Activated CD8-positive, alpha-beta memory T cell treated with anti-CD3 and anti-CD28 coated beads, Interleukin-2, amount 50 U/mL, for 4 hours (primary cell): ENCODE measurements at places on chromosomes 5 and 9.

DNA sequence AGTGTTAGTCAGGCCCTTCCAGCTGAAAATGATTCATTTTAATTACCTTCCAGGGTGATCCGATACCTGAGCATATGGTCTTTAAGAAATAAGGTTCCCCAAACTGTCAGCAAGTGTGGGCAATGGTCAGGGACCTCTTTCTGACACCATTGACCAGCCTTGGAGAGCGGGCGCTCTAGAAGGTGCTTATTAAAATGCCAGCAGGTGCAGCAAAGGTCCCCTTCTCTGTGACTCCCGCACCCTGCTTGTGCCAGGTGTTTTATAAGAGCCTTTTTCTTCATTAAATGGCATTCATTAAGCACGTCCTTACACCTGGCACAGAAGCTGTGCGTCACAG lies 85.3 kb downstream of the MVB12B start:
- DNase-seq = no peak

DNA sequence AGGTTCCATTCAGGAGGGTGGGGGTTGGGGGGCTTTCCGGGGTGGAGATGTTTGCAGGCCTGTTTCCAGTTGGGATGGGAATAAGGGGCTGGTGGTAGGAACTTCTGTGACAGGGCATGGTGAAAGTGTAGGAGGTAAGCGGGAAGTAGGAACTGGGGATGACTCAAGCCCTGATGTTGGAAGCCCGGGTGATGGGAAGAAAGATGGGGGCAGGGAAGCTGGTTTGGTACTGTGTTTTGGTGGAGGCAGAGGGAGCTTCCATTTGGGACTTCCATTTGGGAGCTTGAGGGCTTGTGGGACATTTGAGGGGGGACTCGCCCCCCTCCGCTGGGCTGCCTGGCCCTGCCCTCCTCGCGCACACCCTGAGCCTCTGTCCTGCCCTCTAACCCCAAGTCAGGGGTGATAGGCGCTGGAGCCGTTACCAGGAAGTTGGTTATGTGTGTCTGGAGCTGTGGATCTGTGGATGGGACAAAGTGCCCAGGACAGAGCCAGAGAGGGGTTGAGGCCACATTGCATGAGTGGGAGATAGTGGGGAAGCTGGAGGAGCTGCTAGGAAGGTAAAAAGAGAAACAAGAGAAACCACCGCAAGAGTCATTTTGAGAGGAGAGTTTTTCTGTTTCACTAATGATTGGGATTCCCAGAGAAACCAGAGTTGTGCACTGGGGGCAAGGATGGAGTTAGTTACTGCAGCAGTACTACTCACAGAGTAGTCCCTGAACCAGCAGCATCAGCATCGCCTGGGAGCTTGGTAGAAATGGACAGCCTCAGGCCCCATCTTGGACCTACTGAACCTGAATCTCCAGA lies 6.6 kb downstream of the RGS14 start:
- DNase-seq = no peak

DNA sequence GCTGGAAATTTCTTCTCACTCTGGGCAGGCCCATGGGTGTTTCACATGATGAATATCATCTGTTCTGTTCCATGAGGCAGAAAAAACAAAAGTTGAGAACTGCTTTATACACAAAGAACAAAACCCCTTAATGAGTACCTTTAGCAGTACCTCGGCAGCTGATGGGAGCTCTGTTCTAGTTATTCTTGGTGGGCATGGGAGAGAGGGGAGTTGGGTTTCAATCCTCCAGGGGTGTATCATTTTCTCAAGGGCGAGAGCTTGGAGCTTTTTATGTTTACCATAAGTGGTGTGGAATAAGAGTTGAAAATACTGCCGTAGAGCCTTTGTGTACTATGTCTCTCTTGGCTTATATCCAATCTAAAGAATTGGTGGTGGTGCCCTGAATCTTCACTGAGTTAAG lies 103.3 kb upstream of the ZNF608 start:
- no peak for DNase-seq

DNA sequence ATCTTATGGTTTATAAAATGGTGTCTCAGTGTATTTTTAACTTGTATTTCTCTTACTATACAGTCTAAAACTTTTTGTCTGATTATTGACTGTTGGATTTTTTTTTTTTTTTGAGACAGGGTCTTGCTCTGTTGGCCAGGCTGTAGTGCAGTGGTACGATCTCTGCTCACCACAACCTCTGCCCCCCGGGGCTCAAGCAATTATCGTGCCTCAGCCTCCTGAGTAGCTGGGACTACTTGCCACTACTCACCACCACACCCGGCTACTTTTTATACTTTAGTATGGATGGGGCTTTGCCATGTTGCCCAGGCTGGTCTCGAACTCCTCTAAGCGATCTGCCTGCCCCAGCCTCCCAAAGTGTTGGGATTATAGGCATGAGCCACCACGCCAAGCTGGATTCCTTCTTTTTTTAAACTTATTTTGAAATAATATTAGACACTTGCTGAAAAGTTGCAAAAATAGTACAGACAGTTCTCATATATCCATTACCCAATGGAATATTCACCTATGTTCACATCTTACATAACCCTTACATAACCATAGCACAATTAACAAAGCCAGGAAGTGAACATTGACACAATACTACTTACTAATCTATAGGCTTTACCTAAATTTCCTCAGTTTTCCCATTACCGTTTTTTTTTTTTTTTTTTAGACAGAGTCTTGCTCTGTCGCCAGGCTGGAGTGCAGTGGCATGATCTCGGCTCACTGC lies 47.2 kb downstream of the STOM start:
- DNase-seq = no peak

DNA sequence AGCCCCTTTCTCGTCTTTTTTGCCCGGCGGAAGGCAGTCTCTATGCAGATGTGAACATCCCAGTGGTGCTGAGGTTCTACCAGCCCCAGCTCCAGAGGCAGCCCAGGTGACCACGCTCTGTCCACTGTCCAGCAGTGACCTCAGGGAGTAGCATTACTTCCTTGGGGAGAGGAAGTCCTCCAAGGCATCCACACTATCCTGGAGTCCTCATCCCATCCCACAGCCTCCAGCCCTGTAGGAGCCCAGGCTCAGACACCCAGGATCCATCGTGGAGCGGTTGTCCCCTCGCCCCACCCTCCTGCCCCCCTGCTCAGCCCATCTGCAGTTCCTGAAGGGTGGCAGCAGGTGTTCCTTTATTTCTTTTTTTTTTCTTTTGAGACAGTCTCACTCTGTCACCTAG lies 294.5 kb upstream of the IRX4 start:
- DNase-seq = no peak

DNA sequence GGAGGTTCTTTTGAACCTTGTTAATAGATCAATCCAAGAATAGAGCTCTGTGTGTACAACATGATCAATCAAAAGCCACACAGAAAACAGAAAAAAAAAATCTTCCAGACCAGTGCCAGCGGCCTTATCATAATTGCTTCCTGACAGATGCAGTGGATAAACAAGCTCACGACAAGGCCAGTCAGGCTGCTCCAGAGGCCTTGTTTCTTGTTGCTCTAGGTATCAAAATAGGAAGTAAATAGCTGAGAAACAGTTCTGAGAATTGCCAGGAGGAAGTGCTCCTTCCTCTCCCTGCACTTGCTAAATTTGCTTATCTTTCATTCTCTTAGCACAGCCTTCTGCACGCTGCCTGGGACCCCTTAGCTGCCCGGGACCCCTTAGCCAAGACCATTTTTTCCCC lies 199.0 kb upstream of the TARS1 start:
- no peak for DNase-seq

GRCh38 chr9:76267284-76267652 lies 127.0 kb downstream of the RFK start:
- DNase-seq = no peak

DNA sequence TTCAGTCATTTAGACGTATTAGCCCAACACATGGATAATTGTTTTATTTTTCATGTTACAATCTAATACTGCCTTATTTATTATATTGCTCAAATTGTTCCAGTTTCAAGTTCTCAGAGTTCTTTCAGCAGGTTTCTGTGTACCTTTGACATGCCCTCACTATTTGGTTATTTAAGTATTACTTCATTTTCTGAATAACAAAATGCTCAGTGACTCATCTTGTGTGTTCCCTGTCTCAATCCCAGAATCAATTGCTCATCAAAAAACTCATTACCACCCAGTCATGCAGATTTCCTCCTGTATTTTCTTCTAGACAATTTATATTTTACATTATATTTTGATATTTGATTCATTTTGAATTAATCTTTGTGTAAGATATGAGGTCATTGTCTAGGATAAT lies 562.6 kb downstream of the ANXA1 start:
- no peak for DNase-seq

DNA sequence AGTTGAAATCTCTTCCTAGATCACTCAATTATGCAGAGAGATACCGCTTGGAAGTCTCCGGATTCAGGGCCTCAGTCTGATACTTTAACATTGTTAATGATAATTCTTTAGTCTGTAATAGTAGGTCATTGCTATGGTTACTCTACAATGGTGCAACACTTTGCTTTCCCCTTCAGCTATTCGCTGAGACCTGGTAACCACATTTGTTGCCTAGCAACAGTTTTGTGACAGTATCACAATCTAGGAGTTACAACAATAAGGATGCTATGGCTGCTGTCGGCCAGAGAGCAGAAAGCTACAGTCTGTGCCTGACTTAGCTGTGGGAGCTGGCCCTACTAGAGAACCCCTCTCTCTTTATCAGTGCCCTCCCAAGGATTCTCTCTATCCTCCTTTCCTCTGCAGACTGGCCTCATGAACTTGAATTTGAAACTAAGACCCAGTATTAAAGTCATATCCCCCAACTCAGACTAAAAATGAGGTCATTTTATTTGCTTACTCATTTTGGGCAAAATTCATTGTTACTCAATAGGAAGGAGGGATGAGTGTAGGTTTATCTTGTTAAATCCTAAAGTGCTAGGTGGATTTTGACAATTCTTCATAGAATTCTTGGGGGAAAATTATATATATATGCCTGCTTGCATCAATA lies 39.3 kb downstream of the NR2F1 start:
- no peak for DNase-seq

DNA sequence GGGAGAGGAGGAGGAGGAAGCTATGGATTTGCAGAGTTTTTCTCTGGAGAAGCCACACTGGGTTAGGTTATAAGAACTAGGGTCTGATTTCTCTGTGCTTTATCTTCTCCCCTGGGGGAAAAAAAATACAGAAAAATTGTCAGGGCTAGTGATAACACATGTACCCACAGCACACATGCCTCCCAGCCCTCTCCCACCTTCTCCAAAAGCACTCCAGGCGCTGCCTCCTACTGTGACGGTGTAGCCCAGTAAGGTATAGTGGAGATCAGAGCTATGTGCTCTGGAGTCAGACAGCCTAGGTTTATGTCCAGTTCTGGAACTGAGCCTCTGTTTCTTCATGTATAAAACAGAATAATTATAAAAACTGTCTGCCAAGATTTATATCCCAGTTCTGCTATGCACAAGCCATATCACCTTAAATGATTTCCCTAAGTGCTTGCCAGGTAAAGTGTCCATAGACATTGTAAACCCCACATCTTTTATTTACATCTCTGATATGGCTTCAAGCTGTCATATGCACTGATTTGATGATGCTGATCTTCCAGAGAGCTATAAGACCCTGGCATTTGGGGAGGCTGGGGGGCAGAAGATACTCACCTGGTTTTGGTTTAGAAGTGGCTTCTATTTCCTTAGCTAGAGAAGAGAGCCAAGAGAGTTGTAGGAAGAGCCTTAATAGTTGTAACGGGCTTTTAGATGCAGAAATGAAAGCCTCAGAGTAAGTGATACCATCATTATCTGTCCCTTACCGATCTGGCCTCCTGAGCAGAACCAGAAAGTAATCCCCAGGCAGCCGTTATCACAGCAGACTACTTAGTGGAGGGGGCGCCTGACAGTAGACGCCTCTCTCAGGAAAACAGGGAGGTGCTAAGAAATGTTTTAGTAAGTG lies 7.6 kb downstream of the SLC1A3 start:
- no peak for DNase-seq

GRCh38 chr9:132985071-132985350 lies 6.5 kb downstream of the GFI1B start:
- DNase-seq = no peak

GRCh38 chr5:93054424-93055163 lies 526.4 kb downstream of the NR2F1-AS1 start:
- no peak for DNase-seq

- no peak for DNase-seq
Observed at GRCh38 chr5:163134061-163134460, 303.3 kb upstream of the CCNG1 start.

DNA sequence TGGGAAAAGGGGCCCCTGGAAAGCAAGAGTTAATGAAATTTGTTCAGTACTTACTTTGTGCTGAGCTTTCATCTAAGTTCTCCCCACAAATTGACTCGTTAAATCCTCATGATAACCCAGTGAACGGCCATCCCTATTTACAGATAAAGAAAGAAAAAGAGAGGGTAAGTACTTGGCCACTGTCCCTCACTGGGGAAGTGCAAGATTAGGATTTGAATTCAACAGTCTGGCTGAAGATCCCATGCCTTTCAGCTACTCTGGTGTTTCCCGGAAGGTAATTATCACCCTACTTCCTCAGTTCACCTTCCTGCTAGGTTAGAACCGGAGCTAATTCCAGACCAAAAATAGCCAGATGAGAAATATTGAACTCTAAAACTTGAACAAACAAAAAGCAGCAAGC lies 269.2 kb upstream of the TLE4 start:
- DNase-seq = no peak

- DNase-seq = no peak
Observed at GRCh38 chr5:113034182-113034773, 57.7 kb downstream of the DCP2 start.
